ENCODE measurements at places on chromosomes 5 and 9. TPM values are rescaled to one million over a fixed set of nuclear protein-coding genes. Genes with fewer than 3 reads are reported as not detected.

- DNase-seq, result no peak
Observed at GRCh38 chr9:89522261-89522958, 24.5 kb upstream of the SEMA4D start.

The PTPN3 gene
- 3.4 TPM for polyA plus RNA-seq

DNA sequence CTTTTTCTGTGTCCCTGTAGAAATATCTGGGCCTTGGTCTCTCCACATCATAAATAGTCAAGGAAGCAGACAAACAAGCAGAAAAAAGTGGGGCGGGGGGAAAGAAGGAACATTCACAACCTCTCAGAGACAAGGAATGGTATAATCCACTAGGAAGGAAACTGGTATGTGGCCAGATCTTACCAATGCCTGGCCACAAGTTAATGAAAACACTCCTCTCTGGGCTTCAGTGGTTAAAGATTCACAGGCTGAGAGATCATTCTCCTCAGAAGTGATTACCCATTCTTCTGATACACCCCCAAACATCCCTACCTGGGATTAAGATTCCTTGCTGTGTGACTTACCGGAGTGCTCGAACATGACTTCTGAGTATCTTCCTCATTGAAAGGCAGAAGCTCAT is 290.6 kb downstream of the MARCHF11 start:
- DNase-seq, result no peak

The SLC27A6 gene
- 1.4 TPM for polyA plus RNA-seq

DNA sequence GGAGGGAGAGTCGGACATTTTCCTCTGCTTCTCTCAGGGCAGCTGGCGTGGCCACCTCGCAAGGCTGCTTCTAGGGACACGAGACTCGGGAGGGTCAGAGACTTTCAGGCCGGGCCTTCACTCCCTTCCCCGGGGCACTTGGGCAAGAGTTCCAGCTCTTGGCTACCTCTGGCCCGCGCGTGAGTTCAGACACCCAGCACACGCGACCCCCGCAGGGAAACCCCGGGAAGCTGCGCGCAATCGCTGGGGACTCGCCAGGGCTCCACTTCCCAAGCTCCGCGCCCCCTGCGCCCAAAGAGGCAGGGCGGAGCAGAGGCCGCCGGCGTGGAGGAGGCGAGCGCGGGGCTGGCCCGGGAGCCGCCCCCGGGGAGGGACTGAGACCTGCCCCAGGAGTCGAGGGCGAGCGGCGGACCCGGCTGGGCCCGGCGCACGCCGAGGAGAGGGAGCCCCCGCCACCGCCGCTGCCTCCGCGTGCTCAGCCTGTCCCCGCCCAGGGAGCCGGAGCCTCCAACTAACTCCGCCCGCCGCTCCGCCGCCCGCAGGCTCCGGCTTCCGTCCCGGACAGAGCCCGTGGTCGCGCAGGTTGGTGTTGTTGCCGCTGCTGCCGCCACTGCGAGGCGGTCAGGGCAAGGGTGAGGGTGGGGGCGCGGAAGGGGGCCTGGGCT is at the start of gene PAM:
TSS of gene PAM (plus strand) at position 539 of the 665 bp plus-strand sequence. CDS start 110,891 bp downstream, outside the sequence.
- peak; percentile 73 for DNase-seq

The ZNF483 gene
- polyA plus RNA-seq, result not detected

DNA sequence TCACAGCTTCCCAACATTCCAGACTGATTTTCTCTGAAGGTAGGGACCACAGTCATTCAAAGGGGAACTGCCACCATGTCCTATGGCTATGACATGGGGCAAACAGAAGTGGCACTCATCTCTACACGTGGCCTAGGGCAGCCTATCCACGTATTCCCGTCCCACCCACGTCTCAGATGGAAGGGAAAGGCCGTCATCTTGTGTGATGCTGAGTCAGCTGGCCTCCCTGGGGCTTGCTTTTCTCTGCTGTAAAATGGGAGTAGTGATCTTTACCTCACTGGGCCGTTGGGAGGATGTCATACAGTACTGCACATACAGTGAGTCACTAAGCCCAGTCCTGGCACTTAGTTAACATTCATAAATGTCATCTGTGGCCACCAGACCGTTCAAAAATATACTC is 72.3 kb downstream of the RAPGEF1 start:
- no peak for DNase-seq

The STKLD1 gene
- polyA plus RNA-seq, result 1.8 TPM

DNA sequence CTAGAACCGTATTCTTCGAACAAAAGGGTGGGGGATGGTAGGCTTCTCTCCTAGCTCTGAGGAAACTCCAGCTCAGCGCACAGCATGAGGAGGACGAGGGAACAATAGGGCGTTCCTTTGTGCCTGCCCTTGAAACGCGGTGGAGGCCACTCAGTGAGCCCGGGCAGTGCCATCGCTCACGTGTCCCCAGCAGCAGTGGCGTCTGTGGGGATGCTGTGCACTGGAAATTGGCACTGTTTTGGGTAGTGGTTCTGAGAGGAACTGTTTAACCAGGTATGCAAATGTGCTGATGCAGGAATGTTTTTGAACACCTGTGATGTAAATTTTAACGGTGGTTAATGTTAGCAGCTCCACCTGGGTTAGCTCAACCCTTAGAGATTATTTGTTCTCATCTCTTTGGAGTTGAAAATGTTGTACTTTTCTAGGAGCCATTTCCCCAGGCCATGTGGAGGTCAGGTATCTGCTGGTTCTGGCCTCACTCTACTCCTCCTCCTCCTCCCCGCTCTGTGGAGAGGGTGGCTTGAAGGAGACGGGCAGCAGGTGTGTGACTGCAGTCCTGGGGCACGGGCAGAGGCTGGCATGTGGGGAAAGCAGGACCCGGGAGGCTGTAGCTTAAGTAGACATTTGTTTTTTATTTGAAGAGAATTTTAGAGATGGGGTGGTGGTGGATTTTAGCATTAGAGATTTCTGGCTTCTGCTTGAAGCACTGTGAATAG is 48.3 kb downstream of the EHMT1 start:
- no peak for DNase-seq

The LTC4S gene
- polyA plus RNA-seq, result 2.6 TPM

The TRAF2 gene
- 11.0 TPM for polyA plus RNA-seq

The TOMM5 gene
- not detected for polyA plus RNA-seq

The SV2C gene
- polyA plus RNA-seq, result 0.26 TPM

- no peak for DNase-seq
Observed at GRCh38 chr5:142676318-142676717, 9.6 kb downstream of the FGF1 start.

DNA sequence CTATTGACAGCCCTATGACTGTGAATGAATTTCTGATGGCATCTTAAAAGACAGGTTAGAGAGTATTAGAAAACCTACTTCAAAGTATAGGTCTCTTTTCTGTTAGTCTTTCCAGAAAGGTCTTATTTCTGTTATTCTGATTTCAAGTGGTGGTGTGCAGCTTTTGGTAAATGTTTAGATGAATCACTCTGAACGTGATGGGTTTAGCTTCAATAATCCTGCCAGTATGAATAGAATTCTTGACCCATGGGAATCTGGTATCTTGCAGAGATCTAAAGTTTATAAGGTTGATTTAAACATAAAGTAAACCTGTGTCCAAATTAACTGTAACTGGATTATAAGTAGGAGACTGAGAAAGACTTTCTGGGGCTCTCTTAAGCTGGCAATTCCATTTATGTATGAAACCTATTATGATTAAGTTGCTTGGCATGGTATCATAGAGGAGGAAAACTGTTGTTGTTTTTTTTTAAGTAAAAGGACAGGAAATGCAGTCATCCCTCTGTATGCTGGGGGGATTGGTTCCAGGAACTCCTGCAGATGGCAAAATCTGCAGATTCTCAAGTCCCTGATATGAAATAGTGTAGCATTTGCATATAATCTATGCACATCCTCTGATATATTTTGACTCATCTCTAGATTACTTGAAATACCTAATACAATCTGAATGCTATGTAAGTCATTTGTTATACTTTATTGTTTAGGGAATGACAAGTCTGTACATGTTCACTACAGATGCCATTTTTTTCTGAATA is 77.0 kb upstream of the ADAMTS19 start:
- DNase-seq, result no peak

GRCh38 chr5:103120607-103121200 is 603 bp downstream of the PPIP5K2 start:
- peak; percentile 15 for DNase-seq

DNA sequence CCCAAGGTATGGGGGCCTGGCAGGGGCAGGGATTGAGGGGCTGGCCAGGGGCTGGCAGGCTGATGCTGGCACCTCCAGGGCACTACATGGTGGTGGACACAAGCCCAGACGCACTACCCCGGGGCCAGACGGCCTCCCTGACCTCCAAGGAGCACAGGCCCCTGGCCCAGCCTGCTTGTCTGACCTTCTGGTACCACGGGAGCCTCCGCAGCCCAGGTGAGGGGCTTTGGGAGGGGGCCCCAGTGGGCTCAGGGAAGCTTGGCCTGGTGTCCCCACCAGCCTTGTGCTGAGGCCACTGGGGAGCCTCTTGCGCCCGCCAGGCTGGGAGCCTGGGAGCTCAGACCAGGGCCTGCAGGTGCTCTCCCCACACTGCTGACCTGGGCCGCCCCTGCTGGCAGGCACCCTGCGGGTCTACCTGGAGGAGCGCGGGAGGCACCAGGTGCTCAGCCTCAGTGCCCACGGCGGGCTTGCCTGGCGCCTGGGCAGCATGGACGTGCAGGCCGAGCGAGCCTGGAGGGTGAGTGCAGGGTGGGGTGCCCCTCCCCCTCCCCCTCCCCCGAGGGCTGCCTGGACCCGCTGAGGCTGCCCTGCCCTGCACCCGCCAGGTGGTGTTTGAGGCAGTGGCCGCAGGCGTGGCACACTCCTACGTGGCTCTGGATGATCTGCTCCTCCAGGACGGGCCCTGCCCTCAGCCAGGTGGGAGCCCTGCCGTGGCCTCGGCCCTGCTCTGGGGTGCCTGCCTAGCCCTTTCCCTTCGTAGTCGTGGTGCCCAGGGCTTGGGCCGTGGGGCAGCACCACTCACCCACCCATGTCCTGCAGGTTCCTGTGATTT is 5.7 kb downstream of the MAMDC4 start:
- DNase-seq, result no peak

The OR1N2 gene
- polyA plus RNA-seq, result not detected

DNA sequence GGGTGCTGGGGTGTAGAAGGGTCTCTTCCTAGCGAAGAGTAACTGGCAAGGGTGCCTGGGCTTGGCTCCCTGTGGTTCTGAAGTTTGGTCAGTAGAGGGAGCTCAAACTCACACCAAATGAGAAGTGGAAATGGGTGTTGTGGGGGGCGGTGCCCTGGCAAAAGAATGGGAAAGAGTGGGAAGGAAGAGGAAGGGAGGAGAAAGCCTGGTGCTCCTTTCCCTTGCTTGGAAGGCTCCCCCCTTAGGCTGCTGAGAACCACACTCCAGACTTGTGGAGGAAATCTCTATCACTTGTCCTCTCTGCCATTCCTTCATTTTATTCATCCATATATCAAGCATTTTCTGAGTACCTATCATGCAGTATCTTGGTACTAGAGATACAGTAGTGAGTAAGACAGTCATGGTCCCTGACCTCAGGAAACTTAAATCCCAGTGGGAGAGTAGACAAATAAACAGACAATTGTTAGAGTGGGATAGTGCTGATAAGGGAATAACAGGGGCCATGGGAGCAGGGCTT is 13.0 kb downstream of the SLC4A9 start:
- DNase-seq, result peak; percentile 80

GRCh38 chr5:59261969-59262368 is 631.6 kb downstream of the PDE4D start:
- no peak for DNase-seq

DNA sequence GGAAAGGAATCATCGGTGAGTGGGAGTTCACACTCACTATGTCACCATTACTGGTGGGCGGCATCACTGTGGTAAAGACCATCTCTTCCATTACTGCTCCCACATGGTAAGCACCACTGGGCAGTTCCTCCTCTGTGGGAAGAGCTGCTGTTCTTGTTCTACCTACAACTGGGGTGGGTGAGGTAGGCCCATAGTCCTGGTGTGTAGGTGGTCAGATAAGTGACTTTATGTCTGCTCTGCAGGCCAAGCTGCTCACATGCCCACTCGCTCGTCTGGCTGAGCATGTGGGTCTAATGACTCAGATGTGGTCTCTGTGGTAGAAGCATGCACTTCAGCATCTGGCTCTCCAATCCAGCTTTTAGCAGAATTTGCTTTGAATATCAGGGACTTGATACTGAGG is 82.9 kb downstream of the TMEM215 start:
- no peak for DNase-seq

DNA sequence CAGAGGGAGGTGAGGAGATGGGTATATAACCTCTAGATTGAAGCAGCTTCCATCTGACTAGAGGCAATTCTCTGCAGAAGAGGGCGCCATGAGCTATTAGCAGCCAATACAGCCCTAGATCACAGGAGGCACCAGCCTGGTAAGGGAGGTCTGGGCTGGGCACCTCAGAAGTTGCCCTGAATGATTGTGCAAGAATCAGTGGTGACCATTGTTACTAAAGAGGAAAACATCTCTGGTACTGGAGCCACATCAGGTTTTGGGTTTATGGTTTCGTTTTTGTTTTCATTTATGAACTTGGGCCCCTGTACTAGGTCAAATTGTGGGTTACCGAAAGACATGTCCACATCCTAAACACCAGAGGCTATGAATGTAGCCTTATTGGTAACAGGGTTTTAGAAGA is 342.0 kb downstream of the MLLT3 start:
- DNase-seq, result no peak

DNA sequence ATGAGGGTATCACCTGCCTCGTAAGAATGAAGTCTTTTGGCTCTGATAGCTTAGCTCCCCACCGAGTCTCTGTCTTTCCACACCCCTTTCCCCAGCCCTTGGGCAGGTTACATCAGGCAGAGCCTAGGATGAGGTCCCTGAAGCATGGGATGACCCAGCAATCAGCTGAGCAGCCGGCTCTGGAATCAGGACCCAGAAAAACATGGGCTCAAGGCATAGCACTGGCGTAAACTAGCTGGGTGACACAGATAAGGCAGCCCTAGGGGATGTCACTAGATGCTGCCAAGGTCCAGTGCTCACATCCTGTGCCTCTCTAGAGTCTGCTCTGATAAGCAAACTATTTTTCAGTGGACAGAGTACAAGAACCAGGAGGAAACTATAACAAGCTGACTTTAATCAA is 26.6 kb downstream of the IDNK start:
- no peak for DNase-seq

DNA sequence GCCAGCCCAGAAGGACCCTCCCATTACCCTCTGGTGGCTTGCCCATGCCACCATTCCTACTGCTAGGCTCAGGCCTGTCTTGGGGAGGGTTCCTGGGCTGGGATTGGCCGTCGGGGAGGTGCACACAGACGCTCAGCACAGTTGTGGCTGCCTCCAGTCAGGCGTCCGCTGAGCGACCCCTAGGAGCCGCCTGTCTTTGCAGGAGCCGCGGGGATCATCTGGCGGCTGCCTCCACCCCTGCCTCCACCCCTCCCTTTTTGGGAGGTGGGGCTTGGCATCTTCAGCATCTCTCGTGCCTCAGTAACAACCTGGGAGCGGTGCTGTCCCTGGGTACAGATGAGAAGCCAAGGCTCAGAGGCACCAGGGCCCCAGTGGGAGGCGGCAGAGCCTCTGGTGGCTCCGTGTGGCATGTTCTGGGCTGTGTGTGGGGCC is 39.6 kb downstream of the RXRA start:
- peak; percentile 86 for DNase-seq

DNA sequence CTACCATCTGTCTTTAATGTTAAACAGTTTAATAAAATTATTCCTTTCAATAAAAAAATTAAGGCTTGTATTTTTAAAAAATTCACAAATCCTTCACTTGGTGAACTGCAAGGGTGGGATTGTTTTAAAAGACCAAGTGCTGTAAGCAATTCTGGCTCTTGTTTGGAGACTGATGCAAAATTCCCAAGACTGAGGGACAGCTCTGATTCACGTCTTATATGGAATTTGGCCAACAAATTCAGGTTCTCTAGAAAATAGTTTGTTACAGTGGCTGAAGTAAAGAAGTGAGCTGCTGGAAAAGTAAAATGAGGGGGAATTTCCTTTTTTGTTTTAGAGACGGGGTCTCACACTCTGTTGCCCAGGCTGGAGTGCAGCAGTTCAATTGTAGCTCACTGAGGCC is 58.3 kb downstream of the PRELID2 start:
- no peak for DNase-seq

Data from muscle of arm (tissue), 14 donors.